ENCODE measurements at places on chromosomes 4 and X.

DNA sequence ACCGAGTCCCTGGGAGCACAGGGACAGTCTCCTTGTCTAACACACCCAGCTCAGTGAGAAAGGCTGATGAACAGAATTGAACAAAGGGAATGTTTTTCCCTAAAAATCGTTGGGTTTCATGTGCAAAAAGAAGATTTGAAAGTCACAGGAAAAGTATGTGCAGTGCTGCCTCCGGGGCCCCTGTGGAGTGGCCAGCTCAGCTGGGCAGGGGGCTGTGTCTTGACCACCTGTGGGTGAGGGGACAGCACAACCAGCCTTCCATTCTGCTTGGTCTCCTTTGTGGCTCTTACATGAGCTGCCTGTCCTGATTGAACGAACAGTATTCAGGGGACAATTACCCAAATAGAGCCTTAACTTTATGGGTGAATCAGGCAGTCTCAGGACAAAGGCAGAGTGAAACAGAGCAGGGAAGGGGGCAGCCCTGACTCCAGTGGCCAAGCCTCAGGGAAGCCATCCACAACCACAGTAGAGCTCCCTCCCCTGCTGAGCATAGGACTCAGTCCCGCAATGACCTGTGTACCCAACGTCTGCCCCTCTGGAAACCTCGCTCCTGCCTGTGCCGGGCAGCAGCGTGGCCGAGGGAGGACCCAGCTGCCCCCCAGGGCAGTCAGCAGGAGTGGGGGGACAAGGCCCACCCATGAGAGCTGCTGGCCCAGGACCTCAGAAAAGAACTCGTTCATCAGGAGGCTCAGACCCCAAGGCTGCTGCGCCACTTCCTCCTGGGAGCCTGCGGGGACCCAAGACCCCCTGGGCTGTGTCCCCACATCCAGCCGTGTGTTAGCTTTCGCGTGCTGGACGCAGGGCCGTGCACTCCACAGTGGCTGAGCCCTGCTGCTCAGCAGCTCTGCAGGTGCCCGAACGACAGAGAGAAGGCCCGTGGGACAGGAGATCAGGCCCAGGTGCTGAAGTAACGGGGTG, 59.6 kb upstream of the MXD4 start:
- no peak for DNase-seq

DNA sequence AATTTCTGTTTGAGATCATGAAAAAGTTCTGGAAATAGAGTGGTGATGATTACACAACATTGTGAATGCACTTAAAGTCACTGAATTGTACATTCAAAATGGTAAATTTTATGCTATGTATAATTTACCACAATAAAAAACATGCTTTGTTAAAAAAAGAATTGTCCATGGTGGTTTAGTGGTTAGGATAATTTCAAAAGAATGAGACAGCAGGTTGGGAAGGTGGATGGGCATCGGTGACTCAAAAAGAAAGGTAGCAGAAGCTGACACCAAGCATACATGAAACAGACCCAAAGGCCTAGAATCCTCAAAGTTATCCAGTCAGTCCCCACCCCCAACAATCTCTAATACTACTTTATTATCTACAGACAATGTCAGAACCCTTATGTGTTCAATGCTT, 91.1 kb downstream of the MSN start:
- no peak for DNase-seq

GRCh38 chrX:48459483-48459882, 10.6 kb downstream of the SLC38A5 start:
- DNase-seq: no peak

- DNase-seq: no peak
These were observed 784.3 kb downstream of the ADGRL3 start for GRCh38 chr4:61984260-61984909.

DNA sequence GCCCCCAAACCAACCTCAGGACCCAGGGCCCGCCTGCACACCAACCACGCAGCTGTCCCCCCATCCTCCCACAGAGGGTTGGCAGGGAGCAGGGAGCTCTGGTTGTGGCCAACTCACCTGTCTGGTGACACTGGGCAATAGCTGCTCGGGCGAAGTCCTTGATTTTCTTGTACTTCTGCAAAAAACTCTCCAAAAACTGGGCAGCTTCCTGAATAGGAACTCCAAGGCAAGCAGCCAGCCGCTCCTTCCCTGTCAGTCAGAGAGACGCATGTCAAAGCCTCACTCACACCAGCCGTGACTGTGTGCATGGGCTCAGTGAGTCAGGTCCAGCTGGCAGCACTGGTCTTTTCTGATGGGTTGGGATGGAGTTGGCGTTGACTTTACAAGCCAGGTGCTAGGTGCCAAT, 26.4 kb downstream of the NAT8L start:
- no peak for DNase-seq

- DNase-seq: peak; percentile 1
These were observed 86.2 kb downstream of the MAMLD1 start for GRCh38 chrX:150449313-150449712.

DNA sequence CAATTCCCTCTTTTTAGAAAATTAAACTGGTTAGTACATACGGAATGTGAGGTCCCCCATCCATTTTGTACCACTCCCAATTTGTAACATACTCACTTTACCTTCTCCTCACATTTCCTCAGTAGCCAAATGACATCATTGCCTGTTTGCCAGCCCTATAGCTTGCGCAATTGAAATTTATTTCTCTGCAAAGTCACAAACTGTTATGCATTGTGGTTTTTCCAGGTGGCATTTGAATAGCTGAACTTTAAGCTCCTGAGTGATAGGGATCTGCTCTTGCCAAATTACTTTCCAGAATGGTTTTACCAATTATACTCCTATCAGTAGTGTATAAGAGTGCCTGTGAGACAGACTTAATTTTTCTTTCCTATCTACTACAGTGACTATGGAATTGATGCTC, 7.7 kb downstream of the COL4A5 start:
- DNase-seq: no peak

GRCh38 chr4:5992828-5993321, 25.4 kb downstream of the C4orf50 start:
- DNase-seq: no peak

GRCh38 chr4:140052050-140052449, 101.9 kb downstream of the MAML3 start:
- no peak for DNase-seq

DNA sequence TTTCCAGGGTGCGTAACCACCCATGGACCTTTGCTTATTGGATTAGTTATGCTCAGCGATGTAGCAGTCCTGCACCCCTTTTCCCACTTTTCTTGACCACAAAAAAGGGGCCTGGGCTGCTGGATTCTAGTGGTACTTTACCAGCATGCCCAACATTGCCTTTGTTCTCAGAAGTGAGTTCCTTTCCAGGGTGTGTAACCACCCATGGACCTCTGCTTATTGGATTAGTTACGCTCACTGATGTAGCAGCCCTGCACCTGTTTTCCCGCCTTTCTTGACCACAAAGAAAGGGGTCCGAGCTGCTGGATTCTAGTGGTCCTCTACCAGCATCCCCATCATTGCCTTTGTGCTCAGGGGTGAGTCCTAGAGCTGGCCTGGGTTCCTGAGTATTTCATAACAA, 138.2 kb downstream of the COX18 start:
- no peak for DNase-seq

- no peak for DNase-seq
These were observed 617.4 kb downstream of the CENPC start for GRCh38 chr4:66927937-66928336.

DNA sequence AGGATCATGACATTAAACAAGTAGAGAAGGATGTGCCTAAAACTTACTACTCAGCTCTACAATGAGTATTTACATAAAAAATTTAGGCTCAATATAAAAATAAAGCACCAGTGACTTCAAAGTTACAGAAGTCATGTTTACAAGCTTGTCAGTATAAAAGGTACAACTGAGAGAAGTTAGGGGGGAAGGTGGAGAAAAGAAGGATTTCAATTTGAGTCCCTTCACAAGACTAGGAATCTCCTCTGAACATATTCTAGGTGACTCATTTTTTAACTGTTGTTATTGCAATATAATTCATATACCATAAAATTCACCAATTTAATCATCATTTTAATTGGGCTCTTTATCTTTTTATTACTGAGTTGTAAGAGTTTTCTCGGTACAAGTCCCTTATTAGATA, 26.9 kb downstream of the FRYL start:
- DNase-seq: no peak

DNA sequence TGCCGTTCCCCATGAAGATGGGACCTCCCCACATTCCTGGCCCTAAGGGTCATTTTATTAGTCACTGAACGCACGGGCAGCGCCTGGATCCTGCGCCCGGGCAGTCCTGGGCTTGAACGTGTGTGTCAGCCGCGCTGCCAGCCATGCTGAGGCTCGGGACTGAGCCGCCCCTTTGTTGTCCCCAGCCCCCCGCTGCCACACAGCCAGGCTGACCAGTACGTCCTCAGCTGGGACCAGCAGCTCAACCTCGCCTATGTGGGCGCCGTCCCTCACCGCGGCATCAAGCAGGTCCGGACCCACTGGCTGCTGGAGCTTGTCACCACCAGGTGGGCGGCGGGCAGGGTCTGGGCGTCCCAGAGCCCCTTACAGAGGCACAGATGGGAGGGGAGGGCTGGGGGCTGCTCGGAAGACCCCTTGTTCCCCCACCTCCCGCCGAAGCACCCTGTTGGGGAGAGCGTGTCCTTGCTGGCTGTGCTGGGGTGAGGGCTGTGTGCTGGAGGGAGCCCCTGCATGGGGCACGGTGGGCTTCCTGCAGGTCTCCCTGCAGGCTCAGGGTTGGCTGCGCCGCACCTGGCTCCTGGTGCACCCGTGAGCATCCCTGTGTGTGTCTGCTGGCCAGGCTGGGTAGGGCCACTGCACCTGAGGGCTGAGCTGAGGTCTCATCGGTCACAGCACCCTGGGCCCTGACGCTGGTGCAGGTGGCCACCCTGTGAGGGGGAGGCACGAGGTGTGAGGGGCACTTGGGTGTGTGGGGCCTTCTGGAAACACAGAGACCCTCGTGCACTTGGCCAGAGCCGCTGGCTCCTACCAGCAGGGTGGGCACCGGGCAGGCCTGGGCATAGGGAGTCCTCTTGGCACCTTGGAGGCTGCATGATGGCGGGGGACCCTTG, 1.0 kb downstream of the IDUA start:
- no peak for DNase-seq

GRCh38 chr4:6765703-6766102, 16.8 kb upstream of the KIAA0232 start:
- no peak for DNase-seq

GRCh38 chr4:137524725-137525369, 7.4 kb downstream of the PCDH18 start:
- DNase-seq: no peak

- no peak for DNase-seq
These were observed 106.8 kb upstream of the PNPLA4 start for GRCh38 chrX:8034058-8034457.

DNA sequence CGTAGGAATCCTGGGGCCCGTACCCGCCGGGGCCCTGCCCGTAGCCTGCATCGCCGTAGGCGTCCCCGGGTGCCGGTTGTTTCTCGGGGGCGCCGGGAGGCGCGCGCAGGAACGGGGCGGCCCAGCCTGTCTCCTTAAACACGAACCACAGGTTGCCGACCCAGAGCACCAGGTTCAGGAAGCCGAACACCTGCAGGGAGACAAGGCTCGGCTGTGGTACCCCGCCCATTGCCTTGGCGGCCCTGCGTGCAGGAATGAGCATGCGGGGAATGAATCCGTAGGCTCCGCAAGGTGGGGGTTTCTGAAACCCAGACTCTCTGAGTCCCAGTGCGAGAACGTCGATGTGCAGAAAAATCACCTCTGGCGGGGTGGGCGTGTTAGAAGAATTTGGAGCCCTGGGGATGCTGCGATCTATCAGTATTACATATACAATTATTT, 5.4 kb upstream of the PRICKLE3 start:
- DNase-seq: no peak

DNA sequence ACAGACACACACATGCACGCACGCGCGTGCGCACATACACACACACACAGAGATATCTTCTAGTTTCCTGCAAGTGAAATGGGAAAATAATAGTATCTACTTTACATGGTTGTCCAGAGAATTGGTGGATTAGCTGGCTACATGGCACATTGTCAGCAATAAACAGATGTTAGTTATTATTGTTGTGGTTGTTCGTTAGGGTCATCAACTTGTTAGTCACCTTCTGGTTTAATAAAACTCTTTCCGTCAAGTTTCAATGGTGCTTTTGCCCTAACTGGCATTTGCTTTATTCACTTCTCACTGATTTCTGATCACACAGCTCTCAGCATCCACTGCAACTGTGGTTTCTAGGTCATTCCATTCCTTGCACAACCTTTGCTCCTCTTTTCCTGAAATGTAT, 25.4 kb upstream of the RASL11B start:
- no peak for DNase-seq

- DNase-seq: no peak
These were observed 8.1 kb upstream of the COMMD8 start for GRCh38 chr4:47471591-47471990.

- no peak for DNase-seq
These were observed 30.5 kb upstream of the TTC29 start for GRCh38 chr4:146976145-146976544.

- DNase-seq: no peak
These were observed 62.9 kb downstream of the RHOXF2B start for GRCh38 chrX:120014354-120015130.
